ENCODE measurements at places on chromosomes 5 and 9.

DNA sequence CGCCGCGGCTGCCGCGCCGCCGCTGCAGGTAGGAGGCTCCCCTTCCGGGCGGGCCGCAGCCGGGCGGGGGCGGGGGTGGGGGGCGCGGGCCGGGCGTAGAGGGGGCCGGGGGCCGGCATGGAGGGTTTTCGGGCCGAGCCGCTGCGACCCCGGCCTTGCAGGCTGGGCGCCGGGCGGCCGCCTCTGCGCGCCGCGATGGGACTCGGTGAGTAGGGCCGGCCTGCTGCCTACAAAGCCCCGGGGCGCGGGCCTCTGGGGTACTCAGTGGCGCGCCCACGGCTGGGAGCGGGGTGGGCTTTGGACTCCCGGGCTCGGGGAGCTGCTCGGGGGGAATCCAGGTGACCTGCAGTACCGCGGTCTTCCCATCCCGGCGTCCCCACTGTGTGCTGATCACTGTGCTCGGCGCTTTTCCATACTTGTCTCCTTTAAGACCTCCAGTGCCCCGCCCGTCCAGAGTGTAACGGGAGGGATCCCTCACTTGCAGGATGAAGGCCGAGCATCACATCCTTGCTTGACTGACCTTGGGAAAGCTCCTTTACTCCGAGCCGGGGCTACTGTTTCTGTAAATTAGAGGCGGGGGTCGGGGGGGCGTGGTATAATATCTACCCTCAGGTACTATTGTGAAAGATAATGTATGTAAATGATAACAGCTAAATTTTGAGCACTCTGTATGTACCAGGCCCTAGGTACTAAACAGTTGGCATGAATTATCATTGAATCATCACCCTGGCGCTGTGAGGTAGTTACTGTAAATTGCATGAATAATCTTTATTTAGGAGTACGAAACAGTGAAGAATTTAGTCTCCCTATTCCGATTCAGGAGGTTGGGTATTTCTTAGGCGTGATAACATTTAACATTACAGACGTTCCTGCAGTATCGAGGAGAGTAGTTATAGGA, 672 bp downstream of the MSANTD3 start:
- DNase-seq: no peak

GRCh38 chr5:34583167-34583566, 73.0 kb upstream of the RAI14 start:
- DNase-seq: no peak

GRCh38 chr9:129400001-129400970, 220.6 kb downstream of the C9orf50 start:
- DNase-seq: no peak

DNA sequence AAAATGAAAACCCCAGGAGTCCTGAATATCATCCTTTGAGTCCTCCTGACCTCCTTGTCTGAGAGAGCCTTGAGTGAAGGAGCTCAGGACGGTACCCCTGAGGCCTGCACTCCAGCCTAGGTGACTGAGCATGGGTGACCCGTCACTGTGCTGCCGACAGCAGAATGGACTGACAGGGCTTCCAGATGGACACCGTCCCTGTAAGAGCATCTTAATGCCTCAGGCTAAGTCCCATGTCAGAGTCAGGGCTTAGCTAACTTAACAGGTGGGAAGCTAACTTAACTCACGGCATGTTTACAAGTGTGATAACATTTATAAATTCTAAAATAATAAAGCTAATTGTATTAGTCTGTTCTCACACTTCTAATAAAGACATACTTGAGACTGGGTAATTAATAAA, 68.3 kb downstream of the IL6ST start:
- DNase-seq: no peak

DNA sequence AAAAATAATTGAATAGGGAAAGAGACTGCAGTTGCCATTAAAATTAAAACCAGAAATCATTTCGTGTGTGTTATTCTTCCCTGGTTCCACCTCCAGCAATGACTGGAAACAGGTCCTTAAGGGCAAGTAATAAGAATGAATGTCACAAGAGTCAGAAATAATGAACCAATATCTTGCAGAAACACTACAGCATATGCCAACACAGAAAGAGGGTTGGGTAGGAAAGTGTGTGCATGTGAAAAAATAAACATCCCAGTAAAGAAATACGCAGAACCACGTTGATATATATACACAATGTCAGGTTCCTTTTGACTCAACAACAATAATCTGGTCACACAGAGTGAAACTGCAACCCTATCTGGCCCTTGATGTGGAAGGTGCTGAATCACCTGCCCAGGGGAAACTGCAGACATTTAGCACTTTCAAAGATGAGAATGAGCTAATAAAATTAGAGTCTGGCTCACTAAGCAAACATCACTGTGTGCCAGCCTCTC, 15.0 kb downstream of the HMHB1 start:
- DNase-seq: no peak
